ENCODE measurements at places on chromosomes 6 and 20.

DNA sequence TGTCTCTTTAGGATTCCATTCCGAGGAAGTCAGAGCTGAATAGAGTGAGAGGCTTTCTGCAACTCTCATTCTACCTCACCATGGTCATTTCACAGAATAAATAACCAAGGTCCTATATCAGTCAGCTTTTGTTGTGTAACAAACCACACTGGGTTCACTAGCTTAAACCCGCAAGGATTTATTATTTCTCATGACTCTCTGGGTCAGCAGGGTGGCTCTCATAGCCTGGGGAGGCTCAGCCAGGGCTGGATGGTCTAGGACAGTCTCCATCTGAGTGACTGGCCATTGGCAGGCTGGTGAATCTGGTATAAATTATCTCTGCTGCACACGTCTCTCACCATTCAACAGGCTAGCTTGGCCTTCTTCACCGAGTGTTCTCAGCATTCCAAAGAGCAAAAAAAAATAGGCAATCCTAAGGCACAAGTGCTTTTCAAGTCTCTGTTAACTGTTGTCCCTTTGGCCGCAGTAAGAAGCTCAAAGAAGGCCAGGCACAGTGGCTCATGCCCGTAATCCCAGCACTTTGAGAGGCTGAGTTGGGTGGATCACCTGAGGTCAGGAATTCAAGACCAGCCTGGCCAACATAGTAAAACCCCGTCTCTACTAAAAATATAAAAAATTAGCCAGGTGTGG is 39.7 kb downstream of the ISM1 start:
- DNase-seq = no peak

DNA sequence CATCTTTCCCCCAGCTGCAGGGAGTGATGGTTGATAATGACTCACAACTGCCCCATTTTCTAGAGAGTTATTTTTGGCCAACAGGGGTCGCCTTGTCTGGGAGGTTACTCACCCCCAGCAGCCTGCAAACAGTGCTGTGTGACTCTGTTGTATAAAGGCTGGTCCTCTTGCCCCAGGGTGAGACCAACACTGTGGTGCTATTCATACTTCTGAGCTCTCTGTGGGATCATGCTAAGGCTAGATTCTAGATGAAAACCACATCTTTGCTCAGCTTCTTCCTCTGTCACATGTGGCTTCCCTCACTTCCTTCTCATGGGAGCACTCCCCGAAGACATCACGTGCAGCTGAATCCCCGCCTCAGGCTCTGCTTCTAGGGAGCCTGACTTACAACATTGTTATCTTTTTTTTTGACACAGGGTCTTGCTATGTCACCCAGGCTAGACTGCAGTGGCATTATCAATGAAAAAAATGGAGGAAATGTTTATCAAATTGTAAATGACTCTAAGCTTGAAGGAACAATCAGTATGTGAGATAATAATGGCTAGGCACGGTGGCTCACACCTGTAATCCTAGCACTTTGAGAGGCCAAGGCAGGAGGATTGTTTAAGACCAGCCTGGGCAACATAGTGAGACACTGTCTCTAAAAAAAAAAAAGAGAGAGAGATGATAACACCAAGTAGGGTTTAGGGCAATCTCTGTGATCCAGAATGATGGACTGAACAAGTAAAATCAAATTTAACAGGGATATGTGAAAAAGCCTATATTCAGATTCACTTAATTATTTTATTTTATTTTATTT is 55.7 kb upstream of the SLC23A2 start:
- DNase-seq = no peak

- no peak for DNase-seq
These were observed 14.5 kb upstream of the WFDC12 start for GRCh38 chr20:45138561-45139300.

- no peak for DNase-seq
These were observed 95.7 kb downstream of the SLC24A3 start for GRCh38 chr20:19308146-19308545.

GRCh38 chr6:149031859-149032598 is 285.2 kb downstream of the UST start:
- DNase-seq = no peak

GRCh38 chr6:31586599-31587281 is 663 bp downstream of the LST1 start:
- no peak for DNase-seq

DNA sequence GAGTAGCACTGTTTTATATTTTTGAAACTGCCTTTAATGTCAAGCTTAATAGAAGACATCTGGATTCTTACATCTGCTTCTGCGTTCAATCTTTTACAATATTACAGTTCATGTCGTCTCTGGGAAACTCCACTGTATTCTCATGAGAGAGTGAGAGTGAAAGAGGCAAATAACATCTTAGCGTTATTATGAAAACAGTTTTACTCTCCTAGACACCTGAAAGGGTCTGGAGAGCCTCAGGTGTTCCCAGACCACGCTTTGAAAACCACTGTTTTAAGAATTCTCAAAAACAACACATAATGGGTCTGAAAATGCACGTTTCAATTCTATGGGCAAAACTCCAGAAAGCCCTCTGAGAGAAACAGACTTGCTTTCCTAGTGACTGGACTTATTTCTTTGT is 63.3 kb downstream of the ARHGAP18 start:
- DNase-seq = no peak

- DNase-seq = no peak
These were observed 14.7 kb downstream of the MUCL3 start for GRCh38 chr6:30955367-30956042.

- no peak for DNase-seq
These were observed 82.2 kb downstream of the FHL5 start for GRCh38 chr6:96645106-96645505.

DNA sequence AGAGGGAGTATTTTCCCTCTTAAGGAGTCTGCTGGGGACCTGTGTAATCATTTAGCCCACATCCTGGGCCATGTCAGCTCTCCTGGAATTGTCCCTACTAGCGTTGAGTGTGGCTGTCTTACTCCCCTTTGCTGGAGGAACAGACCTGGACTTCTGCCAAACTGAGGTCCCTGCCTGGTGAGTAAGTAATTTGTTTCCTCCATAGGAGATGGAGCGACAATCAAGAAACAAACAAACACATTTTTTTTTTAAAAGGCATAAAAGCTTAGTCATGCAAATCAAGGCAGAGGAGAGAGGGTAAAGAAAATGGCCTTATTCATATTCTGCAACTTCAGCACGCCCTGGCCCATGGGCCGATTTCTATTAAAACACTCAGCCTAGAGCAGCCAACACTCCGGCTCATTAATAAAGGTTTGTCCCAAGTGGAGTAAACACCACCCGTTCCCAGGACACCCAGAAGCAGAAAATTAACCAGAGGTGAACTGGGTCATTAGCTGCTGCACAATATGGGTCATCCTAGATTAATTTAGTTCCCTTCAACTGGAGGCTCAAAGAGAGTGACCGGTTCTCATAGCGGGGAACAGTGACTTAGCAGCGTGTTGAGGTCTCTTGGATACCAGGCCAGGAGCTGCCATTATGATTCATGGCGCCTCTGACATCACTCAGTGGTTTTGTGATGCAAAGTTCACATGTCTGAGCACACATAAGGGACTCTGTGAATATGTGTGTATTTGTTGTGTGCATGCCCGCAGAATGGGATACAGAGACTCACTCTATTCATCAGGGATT is 165.0 kb upstream of the SULF2 start:
- DNase-seq = no peak

DNA sequence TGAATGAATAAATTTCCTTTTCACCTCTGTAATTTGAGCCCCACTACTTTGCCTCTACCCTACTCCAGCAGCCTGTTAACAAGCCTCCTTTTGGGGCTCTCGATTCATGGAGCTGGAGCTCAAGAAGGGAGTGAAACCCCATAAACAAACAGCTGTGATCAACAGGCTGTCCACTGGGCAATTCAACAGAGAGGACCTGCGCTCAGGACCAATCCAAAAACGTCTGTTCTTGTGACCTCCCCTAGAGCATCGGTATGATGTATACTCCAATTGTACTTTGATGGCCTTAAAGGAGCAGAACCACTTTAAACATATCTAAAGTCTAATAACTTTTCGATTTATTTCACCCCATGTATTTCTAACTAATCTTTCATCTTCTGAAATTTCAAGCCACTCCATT is 37.4 kb downstream of the HIVEP2 start:
- no peak for DNase-seq

DNA sequence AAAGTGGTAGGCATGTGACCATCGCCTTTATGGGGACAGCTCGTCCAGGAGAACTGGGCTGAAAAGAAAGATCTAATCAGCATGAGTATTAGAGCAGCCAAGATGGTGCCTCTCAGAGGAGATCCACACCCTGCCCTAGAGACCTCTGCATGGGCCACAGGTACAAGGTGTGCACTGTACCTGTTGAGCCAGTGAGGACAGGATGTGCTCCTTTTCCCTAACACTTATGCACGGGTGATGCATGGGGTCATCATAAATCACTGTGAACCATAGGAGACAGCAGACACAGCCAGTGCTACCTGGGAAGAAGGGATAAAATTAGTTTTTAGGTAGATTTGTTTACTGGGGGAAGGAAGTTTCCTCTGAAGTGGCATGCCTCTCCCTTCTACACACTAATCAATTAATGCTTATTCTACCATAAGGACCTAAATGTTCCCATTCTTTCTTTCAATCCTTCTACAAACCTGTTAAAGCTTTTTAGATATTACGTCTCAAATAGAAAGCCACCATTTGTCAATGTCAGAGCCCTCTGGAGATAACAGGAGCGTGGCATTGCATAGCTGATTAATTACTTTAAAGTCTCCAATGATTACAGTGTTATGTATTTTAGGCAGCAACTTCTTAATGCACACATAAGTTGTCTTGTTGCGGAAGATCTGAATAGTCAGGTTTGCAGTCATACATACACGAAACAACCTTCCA is 13.6 kb downstream of the SLC17A2 start:
- no peak for DNase-seq

DNA sequence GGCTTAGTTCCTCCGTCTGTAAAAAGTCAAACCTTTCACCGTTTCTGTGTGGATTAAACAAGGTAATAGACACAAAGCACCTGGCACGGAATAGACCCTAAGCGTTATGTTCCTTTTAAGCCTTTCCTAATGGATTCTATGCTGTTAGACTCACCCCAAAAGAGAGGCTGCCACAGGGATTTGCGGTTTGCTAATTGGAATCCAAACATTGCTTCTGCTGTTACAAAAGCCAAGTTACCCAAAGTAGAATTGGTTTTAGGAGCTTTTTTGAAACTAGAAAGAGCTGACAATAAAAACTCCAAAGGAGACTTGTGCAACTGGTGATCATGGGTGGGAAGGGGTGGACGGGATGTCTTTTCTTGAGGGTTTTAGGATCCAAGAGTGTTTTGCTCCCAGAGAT is 178.0 kb downstream of the BMP7 start:
- DNase-seq = no peak

DNA sequence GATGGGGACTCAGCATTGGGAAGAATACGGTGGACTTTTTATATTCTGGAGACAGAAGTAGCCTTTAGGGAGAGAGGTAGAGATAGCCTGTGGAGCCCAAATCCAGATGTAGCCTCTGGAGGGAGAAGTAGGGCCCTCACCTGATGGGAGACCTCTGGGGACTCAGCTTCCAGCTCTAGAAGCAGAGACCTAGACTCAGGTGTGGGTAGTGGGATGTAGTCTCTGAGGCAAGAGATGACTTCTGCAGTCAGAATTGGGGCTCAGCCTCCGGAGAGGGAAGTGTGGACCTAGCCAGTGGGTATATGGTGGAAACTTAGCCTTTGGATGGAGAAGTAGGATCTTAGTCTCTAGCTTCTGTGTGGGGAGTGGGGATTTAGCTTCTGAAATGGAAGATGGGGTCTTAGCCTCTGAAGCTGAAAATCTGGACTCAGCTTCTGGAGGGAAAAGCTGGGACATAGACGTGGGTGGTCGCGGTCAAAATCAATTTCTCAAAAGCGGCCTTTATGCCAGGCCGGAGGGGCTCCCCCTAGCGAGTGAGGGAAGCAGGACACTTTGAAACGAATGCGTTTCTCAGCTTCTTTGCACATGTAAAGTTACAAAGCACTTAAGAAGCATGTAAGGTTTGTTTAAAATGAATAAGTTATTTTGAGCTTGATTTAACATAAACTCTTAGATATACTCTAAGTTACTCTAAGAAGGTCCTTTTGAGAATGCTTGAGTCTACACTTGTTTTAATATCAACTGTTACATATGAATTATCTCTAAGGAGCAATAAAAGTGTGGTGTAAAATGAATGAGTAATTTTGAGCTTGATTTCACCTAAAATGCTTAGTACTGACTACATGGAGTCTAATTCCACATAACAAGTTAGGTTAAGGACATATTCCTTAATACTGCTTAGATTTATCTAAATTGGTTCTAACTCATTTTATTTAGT is 12.9 kb upstream of the ZNF343 start:
- no peak for DNase-seq

DNA sequence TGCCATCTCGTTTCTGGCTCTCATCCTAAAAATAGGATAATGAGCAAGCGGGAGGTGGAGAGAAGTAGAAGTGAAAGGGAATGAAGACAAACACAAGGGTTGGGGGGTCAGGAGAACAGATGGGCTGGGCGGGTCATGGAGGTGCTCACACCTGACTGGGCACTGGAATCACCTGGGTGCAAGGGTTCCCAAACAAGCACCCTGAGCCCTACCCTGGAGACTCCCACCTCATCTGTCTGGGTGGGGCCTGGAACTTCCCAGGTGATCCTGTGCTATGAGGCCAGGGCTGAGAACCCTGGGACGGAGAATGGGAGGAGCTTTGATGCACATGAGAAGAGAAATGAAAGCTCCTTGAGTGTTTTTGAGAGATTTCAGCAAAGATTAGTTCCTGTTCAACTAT is 223.6 kb downstream of the ANKRD60 start:
- no peak for DNase-seq

DNA sequence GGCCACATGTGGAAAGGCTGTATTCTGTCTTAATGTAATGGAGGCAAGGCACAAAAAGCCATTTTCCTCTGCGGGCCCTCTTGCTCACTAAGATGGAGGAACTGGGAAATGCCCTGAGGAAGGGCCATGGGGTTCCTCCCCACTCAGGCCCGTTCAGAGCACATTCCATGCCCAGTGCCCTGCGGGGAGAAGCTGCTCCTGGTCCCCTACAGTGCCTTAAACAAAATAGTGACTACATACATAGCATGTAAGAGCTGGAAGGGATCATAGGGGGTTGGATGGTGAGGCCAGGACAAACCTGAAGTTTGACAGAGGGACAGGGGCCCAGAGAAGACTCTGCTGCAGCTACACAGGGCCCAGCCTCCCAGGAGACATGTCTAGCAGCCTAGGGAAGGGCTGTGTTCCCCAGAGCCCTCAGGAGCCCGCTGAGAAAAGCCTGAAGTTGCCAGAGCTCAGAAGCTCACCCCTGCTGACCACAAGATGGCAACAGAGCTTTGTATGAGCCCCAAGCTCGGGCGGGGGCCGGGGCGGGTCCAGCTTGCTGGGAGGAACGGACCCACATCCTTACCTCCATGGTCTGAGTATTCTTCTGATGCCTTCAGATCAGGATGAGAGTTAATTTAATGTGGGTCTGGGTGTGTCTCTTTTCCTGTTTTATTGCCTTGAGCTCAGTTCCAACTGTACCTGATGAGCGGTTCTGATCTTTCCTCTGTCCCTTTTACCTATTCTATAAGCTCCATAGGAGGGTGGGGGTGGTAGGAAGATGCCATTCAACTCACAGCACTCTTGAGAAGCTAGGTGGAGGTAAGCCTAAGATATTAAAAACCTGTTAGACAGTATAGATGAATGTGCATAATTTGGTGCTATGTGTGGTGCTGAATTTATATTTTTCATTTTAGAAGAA is 242.9 kb downstream of the CDC5L start:
- no peak for DNase-seq
